ENCODE measurements at places on chromosomes 11 and 22.

GRCh38 chr11:37026326-37026725, 428.3 kb upstream of the RAG2 start:
- no peak for DNase-seq

- no peak for DNase-seq
These were observed 6.1 kb downstream of the TAGLN start for GRCh38 chr11:117205211-117205818.

- no peak for DNase-seq
These were observed 7.8 kb downstream of the PIM3 start for GRCh38 chr22:49968313-49968830.

DNA sequence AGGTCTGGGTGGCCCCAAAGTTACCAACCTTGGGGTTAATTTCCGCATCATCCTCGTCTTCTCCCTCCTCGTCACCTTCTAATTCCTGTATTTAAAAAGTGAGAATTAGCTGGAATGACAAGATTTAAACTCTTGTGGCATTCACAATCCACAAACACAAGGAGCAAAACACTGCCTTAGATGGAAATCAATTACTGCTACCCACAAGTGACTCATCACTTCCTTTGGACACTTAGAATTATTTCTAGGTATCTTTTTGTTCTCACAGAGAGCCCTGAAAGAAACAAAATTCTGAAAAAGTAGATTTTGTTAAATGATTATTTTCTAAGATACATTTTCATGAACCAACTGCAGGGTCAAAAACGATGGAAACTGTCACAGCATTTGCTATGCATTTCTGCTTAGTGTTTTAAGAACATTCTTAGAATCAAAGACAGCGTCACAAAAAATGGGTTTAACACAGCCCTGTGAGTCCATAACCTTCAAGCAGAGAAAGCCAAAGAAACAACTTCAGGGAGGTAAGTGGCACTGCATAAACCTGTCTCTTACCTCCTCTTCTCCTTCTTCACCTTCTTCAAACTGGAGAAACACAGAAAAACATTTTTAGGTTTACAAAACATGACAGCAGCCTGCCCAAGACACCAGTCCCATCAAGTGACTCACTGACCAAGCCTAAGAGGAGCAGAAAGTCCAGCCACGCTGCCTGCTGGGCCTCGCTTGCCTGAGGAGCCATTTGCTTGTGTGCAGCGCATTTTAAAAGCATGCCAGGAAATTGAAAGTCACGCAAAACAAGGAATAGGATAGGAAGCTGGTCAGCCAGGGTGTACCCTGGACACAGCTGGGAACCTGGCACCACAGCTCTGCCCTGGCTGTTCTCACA, 22.3 kb upstream of the PHLDA2 start:
- DNase-seq: no peak

DNA sequence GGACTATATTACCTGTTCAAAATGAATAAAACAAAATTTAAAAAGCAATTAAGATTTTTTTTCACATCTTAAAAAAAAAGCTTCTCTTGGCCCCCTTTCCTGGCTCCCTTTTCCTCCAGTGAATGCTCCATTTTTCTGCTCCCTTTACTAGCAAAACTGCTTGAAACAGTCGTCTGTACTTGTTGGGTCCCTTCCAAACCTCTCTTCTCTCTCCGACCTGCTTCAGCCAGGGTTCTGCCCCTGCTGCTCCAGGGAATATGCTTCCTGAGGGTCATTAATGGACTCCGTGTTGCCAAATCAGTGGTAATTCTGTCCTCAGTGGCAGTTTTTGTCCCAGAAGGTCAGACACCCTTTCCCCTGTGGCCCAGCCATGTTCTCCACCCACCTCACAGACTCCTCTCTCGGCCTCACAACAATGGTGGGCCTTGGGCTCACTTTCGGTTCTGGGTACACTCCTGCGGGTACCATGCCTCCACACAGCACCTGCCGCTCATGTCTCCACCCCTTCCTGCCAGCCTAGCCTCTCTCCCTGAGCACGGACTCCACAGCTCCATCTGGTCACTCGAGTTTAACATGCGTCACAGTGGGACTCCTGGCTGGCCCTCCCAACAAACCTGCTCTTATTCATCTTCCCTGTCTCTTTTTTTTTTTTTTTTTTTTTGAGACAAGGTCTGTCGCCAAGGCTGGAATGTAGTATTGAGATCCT, 7.8 kb upstream of the POLR3H start:
- no peak for DNase-seq
